ENCODE measurements at places on chromosomes 4 and X. TPM values are rescaled to one million over a fixed set of nuclear protein-coding genes. Genes with fewer than 3 reads are reported as not detected.

DNA sequence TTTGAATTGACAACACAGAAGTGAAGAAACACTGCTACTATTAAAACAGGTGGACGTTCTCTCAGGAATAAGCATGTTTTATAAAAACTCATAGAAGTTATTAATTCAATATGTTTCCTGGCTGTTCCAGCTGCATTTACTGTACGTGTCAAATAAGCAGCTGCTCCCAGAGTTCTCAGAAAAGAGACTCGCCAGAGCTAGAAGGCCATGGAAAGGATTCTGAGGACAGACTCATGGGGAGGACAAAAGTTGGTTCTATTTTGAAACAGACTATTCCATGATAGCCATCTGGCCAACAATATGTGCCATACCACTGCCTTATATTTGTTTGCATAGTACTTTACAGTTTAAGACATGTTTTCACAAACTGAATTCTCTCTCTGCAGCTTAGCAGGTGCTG, 136.5 kb downstream of the NR3C2 start:
- no peak for DNase-seq
- no peak overlapping the region for H3K4me3 ChIP-seq
- H3K27ac ChIP-seq = no peak overlapping the region
- no peaks in the 10 kb centered on the region for H3K27me3 ChIP-seq

- H3K4me1 ChIP-seq = no peaks in the 10 kb centered on the region
- no peaks in the 10 kb centered on the region for H3K27me3 ChIP-seq
- H3K27ac ChIP-seq = no peak overlapping the region
- no peak for DNase-seq
Measured at GRCh38 chr4:13816472-13816871, 188.9 kb upstream of the BOD1L1 start.

DNA sequence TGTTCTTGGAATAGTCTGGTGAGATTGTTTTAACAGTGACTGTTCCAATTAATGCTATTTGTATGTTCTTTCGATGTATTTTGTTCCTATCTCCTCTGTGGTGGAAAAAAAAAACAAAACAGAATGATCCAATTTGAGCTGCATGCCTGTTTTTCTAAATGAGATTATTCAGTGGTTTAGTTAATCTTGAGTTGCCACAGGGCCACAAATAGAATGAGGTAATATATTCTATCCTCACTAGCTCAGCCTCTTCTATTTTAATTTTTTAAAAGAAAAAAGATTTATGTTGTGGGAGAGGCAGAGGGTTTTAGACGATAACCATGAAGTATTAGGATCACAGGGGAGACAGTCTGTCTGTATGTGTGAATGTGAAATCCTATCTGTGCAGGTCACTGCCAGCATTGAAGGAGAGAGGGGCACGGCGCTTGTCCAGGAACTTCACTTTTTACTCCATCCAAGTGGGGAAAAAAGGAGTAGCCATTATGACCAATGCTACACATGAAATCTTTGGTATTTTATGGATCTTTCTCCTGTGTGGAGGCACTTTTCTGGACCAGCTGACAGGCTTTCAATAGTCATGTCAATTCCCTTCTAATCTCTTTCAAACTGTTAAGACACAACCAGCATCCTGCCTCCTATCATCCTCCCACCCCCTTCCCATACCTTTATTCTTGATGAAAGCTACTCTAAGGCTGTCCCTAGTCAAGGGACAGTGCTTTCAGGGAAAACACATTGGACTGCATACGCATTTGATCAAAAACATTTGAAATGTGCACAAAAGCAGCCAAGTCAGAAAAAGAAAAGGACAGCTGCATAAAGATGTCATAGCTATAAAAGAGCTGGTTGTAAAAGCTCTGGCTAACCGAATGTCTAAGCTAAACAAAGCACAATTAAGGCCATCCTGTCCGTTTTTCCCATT, 1063.8 kb upstream of the INTU start:
- no peaks in the 10 kb centered on the region for H3K27me3 ChIP-seq
- no peaks in the 10 kb centered on the region for H3K36me3 ChIP-seq
- DNase-seq = no peak
- H3K27ac ChIP-seq = no peak overlapping the region

The GAB1 gene
- not detected for total RNA-seq

DNA sequence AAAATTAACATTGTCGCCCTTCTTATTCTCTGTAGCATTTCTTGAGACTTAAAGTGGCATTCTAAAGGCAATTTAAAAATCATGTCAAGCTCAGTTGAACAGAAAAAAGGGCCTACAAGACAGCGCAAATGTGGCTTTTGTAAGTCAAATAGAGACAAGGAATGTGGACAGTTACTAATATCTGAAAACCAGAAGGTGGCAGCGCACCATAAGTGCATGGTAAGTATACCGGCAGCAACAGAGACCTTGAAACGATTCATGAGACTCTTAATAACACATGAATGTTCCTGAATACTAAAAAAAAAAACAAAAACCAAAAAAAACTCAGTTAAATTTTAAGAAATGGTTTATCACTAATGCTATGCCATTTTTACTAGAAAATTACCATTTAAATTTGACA, 82.4 kb upstream of the HPRT1 start:
- no peak overlapping the region for H3K4me3 ChIP-seq
- no peak overlapping the region for H3K27ac ChIP-seq
- peak; percentile 9 for DNase-seq
- H3K4me1 ChIP-seq = peaks cover 2% of the 10 kb centered on the region
- no peaks in the 10 kb centered on the region for H3K27me3 ChIP-seq

The ENPP6 gene
- not detected for total RNA-seq
